Aorta (tissue), 5 donors: ENCODE measurements at places on chromosomes 7 and 10. TPM values are rescaled to one million over a fixed set of nuclear protein-coding genes. Genes with fewer than 3 reads are reported as not detected.

DNA sequence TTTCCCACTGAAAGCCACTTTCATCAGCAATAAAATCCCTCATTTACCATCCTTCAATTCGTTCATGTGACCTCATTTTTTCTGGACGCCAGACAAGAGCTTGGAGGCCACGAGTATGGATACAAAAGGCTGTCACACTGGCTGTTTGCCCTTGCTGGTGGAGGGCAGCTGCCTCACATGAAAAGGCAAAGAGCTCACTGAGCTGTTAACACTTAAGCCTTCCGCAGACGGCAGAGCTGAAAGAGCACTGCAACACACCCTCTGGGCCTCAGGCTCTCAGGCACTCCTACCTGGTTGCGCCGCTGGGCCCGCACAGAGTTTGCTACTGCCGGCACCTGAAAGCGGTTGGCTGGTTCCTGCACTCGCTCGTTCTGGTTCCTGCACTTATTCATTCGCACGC, 193.5 kb downstream of the CFTR start:
- H3K36me3 ChIP-seq, result no peaks in the 10 kb centered on the region
- no peak overlapping the region for H3K27ac ChIP-seq
- H3K4me1 ChIP-seq, result no peaks in the 10 kb centered on the region
- no peak for DNase-seq

Gene SPDYE3
- not detected for total RNA-seq

Gene NACAD
- total RNA-seq, result 15.7 TPM

GRCh38 chr10:128883231-128884032, 583.6 kb upstream of the MGMT start:
- H3K4me1 ChIP-seq, result no peaks in the 10 kb centered on the region
- no peaks in the 10 kb centered on the region for H3K36me3 ChIP-seq
- H3K4me3 ChIP-seq, result no peak overlapping the region
- DNase-seq, result no peak
- H3K27me3 ChIP-seq, result no peaks in the 10 kb centered on the region

Gene ADRB1
- total RNA-seq, result 0.19 TPM

DNA sequence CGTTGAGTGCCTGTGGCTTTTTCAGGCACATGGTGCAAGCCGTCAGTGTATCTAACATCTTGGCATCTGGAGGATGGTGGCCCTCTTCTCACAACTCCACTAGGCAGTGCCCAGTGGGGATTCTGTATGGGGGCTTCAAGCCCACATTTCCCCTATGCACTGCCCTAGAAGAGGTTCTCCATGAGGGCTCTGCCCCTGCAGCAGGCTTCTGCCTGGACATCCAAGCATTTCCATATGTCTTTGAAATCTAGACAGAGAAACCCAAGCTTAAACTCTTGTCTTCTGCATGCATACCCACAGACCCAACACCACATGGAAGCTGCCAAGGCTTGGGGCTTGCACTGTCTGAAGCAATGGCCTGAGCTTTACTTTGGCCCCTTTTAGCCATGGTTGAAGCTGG, 146.4 kb downstream of the ARL4A start:
- DNase-seq, result no peak
- no peaks in the 10 kb centered on the region for H3K4me1 ChIP-seq
- H3K27ac ChIP-seq, result no peak overlapping the region
- H3K4me3 ChIP-seq, result no peak overlapping the region

DNA sequence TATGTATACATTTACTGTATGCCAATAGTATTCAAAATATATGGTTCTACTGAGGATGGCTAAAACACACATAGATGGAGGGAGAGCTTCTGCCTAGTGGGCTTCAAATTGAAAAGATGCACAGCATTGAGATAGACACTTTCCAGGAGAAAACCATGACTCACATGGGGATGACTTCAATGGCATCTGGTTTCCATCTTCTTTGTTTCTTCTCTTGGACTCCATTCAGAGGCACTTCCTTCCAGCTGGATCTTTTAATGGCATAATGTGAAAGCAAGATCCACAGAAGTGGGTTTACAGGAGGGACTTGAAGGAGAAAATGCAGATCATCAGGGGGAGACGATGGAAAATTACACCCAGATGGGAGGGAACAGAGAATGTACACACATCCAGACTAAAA, 84.9 kb downstream of the ZNF365 start:
- no peaks in the 10 kb centered on the region for H3K36me3 ChIP-seq
- no peak overlapping the region for H3K4me3 ChIP-seq
- no peaks in the 10 kb centered on the region for H3K4me1 ChIP-seq
- H3K27me3 ChIP-seq, result no peaks in the 10 kb centered on the region
- no peak for DNase-seq
- H3K27ac ChIP-seq, result no peak overlapping the region

- H3K36me3 ChIP-seq, result no peaks in the 10 kb centered on the region
- H3K27ac ChIP-seq, result no peak overlapping the region
- no peak for DNase-seq
- peaks cover 4% of the 10 kb centered on the region for H3K4me1 ChIP-seq
- H3K27me3 ChIP-seq, result no peaks in the 10 kb centered on the region
Observed at GRCh38 chr10:78336402-78336791, 302.7 kb downstream of the RPS24 start.
